ENCODE measurements at places on chromosomes 1 and 21.
A peak's percentile ranks its signal among the peaks of the same experiment; 100 is the strongest.

GRCh38 chr1:20107351-20107750 lies 12.0 kb downstream of the PLA2G2D start:
- DNase-seq: no peak

DNA sequence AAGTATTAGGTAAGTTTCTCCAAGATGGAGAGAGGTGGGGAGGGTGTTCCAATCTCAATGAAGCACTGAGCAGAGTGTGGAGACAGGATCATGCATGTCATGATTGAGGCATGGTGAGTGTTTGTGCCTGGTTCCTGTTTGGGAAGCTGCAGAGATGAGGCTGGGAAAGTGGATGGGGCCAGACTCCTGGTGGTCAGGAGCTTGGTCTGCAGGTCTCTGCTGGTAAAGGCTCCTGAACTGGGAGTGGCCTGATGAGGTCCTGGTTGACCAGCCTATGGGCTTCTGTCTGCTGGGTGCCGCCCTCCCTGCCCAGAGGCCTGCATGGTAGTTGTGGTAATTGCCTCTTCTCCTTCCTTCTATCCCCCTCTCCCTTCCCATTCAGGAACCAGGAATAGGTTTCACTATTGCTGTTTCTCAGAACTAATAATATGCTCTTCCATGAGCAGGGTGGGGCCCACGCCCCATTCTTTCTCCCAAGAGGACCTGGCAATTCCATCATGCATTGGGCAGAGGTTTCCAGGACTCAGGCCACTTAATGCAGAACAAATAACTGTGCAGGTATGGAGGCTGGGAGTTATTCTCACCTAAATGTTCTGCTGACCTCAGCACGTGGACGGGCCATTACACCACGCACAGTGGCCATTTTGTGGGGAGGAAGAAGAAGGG lies 24.5 kb downstream of the PROK1 start:
- DNase-seq: no peak

- no peak for DNase-seq
Observed at GRCh38 chr1:230825761-230826160, 42.6 kb downstream of the C1orf198 start.

DNA sequence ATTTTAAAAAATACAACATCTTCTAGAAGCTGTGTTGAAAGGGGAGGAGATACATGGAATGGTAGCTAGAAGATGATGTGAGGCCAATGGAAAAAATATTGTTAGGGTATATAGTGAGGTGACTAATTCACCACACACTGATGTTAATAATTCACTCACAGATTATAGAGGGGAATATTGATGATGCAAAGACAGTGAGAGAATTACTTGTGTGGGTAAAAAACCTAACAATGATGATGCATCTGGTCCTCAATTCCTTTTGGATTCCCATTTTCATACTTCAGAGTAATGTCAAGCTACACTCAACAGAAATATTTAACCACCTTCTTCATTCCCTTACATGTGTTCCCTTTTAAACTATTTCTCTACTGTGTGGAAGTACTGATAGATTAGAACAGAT lies 169.5 kb upstream of the DPYD start:
- no peak for DNase-seq

DNA sequence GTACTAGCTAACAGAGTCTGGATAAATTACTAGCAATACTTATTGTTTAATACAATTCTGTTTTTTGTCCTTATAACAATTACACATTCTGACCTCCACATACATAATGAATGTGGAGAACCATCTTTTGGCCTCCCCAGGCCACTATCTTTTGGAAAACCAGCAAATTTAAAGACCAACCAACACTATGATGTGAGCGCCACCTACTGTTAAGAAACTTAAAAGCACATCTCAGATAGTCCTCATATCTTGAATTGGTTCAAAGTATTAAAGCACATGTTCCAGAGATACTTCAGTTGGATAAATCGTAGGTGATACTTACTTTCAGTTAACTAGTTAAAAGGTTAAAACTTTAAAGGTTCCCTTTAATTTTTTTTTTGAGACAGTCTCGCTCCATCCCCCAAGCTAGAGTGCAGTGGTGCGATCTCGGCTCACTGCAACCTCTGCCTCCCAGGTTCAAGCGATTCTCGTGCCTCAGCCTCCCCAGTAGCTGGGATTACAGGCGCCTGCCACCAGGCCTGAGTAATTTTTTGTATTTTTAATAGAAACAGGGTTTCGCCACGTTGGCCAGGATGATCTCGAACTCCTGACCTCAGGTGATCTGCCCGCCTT lies 29.3 kb upstream of the USP1 start:
- DNase-seq: peak; percentile 14

GRCh38 chr1:100449477-100449876 lies 88.5 kb upstream of the GPR88 start:
- no peak for DNase-seq

DNA sequence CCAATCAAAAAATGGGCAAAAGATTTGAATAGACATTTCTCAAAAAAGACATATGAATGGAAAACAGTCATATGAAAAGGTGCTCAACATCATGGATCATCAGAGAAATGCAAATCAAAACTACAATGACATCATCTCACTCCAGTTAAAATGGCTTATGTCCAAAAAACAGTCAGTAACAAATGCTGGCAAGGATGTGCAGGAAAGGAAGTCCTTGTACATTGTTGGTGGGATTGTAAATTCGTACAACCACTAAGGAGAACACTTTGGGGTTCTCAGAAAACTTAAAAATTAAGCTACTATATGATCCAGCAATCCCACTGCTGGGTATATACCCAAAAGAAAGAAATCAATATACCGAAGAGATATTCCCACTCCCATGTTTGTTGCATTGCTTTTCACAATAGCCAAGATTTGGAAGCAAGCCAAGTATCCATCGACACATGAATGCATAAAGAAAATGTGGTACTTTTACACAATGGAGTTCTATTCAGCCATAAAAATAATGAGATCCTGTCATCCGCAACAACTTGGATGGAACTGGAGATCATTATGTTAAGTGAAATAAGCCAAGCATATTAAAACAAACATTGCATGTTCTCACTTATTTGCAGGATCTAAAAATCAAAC lies 17.9 kb downstream of the GBP5 start:
- no peak for DNase-seq

- DNase-seq: peak; percentile 24
Observed at GRCh38 chr1:234978397-234979295, 150.0 kb downstream of the TOMM20 start.

- DNase-seq: no peak
Observed at GRCh38 chr1:178337091-178337706, 159.6 kb downstream of the CLEC20A start.

DNA sequence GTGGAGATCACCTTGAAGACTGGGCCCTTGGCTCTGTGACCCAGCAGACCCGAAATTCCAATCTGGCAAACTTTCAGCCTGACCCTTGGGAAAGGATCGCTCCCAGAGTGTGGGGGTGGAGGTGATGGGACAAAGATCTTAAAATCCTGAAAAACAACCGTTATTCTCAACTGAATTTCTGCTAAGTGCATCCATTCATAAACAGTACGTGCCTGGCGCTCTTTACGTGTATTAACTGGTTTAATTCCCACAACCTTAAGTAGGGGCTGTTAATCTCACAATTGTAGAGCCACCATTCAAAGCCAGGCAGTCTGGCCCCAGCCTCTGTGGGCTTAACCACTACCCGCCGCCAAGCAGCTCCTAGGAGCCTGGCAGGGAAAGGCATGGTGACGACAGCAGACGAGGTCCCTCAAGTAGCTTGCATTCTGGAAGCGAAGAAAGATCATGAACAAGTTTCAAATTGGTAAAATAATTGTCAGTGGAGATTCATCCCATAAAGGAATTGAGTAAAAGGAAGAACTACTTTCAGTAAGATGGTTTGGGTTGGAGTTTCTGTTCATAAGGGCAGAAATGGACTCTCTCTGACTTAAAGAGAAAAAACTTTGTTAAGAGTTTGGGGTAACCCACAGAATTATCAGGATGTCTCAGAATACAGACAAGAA lies 11.4 kb upstream of the RGS16 start:
- peak; percentile 43 for DNase-seq

DNA sequence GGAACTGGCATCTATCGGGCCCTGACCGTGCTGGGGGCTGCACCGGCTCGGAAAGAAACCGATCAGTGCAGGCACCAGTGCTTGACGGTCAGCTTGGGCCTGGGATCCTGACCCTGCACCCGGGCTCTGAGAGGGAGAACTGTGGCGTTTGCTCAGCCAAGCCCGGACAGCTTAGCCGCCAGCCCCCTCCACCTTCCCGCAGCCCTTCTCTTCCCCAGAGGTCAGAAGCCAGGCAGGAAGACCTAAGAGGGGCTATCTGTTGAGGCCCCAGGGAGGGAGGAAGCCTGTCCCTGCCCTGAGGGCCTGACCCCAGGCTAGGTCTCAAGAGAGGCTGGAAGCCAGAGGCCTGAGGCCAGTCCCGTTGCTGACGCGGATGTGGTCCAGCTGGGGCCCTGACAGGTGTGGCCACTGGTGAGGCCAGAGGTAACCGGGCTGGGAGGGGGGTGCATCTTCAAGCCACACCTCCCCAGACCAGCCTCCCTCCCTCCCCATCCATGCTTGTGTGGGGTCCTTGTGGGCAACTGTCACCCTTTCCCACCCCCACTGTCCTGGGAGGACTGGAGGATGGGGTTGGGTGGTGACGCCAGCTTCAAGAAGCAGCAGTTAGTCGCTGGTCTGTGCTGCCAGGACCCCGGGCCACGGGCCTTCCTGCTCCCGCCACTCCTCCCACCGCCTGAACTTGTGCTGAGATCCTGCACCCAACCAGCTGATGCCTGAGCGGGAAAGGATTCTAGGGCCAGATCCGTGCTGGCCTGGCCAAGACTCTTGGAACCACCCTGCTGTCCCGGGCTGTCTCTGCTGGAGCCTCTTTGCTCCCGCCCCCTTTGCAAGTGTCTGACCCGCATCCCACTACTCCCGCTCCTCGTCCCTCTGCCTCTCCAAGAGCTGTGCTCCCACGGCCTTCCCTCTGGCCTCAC lies 2.6 kb upstream of the DVL1 start:
- DNase-seq: no peak

- no peak for DNase-seq
Observed at GRCh38 chr1:107563441-107563840, 401.5 kb downstream of the VAV3 start.

DNA sequence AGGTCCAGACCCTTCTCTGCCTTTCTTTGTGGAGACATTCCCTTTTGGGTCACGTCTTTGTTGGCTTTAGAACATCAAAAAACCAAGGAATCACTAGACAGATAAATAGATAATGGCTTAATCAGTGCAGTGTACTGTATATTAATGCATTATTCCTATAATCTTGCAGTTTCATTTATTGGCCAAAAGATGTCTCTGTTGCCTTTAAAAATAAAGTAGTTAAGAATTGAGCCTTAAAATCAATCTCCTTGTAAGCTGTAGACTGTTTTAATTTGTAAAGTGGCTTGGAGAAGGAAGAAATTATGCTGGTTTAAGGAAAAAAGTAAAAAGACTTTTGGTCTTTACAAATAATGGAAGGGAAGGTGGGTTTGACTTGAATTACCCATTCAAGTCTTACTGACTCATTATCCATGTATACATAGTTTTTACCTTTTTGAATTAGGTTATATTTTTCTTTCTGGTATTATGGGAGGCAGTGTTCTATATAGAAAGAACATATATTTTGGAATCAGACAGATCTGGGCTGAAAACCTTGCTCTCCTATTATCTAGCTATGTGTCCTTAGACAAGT lies 84.6 kb downstream of the VPS13D start:
- no peak for DNase-seq

- DNase-seq: no peak
Observed at GRCh38 chr1:167706931-167707877, 14.6 kb upstream of the MPZL1 start.

DNA sequence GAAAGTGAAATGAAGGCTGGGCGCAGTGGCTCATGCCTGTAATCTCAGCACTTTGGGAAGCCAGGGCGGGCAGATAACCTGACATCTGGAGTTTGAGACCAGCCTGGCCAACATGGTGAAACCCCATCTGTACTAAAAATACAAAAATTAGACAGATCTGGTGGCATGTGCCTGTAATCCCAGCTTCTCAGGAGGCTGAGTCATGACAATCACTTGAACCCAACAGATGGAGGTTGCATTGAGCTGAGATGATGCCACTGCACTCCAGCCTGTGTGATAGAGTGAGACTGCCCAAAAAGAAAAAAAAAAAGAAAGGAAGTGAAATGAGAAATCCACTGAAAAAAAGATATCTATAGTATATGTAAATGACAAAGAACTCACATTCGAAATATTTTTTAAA lies 439.9 kb downstream of the DISC1 start:
- no peak for DNase-seq

DNA sequence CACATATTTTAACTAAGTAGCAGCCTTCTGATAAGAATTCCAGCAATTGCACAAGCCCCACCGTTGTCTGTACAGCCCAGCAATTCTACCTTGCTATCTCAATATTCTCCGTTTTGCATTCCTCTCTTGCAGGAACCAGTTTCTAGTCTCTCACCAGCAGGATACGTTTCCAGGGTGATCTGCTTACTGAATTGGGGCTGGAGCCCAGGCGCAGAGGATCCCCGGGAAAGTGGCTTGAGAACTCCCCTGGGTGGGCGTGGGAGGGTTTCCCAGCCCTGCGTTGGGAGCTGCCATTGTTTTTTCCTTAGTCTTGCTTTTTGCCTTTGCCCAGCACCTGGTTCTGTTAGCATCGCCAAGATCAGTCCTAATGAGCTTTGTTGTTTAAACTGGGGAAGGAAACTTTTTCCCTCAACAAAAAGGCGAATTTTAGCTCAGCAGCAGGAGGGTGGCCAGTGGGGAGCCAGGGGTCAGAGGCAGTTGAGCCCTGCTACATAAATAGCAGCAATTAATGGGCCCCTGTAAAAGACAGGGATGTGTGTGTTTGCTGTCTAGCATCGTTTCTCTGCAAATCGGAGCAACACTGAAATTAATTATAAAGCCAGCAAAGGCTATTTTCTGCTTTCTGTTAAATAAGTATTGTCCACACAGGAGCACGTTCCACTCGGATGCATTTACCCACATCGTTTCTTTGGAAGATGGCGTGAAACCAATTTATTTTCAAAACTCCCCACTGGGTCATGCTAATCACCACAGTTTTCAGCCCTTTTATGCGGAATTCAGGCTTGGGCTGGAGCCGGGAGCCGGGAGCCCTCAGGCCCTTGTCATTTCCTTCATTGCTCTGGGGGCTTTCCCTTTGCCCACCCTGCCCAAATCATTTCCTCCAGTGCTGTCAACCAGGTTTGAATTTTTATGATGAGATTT lies 36.6 kb downstream of the HUNK start:
- DNase-seq: no peak

DNA sequence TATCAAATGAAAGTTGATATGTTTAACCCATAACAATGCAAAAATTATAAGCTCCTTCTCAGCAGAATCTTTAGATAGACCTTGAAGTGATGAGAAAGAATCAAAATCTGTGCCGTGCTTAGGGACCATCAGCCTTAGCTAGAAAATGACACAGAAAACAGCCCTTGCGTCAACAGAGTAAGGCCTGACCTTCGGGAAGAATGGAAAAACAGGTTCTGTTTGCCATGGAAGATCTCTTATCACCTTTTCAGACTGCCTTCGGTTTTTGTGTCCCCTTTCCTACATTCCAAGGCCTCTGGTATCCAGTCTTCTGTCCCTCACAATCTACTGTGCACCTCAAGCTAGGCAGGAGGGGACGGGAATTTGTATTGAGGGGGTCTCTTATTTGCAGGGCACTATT lies 37.6 kb upstream of the DPT start:
- DNase-seq: no peak

GRCh38 chr1:115332813-115333608 lies 5.0 kb downstream of the NGF start:
- DNase-seq: no peak

GRCh38 chr1:170765712-170766330 lies 101.9 kb downstream of the PRRX1 start:
- no peak for DNase-seq
